ENCODE measurements at places on chromosomes 1 and 21.

DNA sequence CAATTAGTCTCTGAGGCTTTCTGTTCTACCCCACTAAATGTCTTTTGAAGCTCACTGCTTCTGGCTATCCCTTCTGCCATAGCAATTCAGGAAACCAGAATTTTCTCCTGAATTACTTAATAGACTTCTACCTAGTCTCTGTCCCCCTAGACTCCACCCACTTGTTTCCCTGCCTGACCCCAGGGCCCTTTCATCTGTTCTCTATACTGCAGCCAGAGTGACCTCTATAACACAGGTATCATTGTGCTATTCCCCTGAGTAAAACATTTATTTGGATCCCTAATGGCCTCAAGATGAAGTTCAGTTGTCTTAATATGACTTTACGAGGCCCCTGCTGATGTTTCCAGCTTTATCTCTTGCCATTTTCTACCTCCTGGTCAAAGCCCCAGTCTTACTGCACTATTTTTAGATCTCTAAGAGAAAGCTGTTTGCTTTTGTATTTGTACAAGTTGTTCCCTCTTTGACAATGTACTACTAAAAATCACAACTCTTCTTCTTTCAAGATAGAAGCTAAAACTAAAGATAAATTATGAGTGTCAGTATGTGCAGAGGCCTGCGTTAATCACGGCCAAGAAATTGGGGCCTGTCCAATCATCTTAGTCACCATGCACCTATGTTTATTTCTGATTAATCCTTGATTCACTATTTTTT, 54.5 kb downstream of the ATP1B1 start:
- no peak for DNase-seq

- no peak for DNase-seq
Observed at GRCh38 chr1:183922197-183922596, 115.3 kb downstream of the COLGALT2 start.

DNA sequence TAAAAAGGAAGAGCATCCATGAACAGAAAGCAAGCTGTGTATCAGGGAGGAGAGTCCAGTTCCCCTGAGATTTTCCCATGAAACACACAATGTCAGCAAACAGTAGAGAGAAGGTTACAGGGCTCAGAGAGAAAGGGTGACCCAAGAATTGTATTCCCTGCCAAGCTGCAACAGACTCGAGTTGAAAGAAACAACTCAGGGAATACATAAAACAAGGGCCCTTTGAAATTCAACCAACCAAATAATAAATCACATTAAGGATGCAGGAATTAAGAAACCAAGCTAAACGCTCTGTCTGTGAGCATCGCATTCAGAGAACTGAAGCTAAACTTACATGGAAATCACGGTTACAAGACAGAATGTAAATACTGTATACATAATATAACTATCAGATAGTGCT, 20.2 kb downstream of the S100A16 start:
- no peak for DNase-seq

DNA sequence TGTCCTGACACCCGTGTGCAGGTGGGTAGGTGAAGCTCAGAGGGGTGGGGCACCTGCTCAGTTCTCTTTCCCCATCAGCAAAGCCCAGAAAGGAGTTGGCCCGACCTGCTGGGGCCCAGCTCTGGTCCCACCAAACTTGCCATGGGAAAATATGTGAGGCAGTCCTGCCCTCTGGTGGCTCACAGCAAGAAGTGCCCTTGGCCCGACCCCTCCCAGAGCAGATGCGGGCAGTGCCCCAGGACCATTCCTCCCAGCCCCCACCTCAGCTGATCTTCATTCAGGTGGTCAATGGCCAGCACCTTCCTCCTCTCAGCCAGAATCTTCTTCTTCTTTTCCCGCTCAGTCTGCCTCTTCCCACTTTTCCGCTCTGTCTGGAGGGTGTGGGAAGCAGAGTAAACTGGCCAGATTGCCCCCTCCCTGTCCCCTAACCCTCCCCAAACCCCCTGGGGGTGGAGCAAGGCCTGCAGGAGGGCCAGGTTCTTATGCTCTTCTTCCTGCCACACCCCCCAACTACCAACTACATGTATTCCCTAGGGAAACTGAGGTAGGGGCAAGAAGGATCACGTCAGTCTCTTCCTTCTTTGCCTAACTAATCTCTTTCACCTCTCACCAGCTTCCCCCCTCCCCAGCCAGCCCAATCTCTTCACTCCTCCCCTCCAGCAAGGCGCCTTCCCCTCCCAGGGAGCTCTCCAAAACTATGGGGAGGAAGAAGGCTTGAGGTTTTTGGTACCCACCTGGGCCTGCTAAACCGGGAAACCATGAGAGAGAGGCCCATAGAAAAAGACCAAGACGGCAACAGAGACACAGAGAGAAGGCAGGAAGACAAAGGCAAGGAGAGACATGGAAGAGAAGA, 15.6 kb downstream of the TNNT2 start:
- DNase-seq, result no peak

- DNase-seq, result peak; percentile 20
Observed at GRCh38 chr1:68087184-68087583, 36.8 kb upstream of the DIRAS3 start.

GRCh38 chr1:164629971-164630370, 71.0 kb downstream of the PBX1 start:
- no peak for DNase-seq

DNA sequence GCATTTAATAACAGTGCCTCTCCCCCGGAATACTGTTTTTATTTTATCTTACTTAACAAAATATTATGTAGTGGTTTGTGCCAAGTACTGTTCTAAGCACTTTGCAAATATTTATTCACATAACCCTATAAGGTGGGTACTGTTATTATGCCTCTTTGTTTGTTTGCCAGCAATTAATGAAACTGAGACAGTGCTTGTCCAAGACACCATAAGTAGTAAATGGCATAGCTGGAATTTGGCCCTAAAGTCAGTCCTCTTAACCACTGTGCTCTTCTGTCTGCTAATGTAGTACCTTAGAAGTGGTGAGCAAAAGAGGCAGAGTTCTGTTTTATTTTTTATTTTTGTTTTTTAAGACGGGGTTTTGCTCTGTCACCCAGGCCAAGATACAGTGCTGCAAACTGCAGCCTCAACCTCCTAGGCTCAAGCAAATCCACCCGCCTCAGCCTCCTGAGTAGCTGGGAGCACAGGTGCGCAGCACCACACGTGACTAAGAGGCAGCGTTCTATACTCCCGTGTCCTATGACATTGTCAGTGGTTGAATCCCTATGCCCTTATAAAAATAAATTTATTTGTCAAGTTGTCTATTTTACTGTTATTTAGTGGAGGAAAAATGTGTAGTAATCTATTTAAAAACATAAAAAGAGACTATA, 165.8 kb downstream of the CLEC20A start:
- no peak for DNase-seq

GRCh38 chr1:13782634-13783360, 82.8 kb downstream of the PRDM2 start:
- no peak for DNase-seq

GRCh38 chr21:44847261-44848056, 26.0 kb downstream of the PTTG1IP start:
- no peak for DNase-seq

- DNase-seq, result no peak
Observed at GRCh38 chr1:221227872-221228337, 348.7 kb downstream of the HLX start.

- DNase-seq, result no peak
Observed at GRCh38 chr1:69991644-69992043, 213.7 kb downstream of the LRRC40 start.

GRCh38 chr21:18989953-18990495, 586.4 kb upstream of the TMPRSS15 start:
- DNase-seq, result no peak

DNA sequence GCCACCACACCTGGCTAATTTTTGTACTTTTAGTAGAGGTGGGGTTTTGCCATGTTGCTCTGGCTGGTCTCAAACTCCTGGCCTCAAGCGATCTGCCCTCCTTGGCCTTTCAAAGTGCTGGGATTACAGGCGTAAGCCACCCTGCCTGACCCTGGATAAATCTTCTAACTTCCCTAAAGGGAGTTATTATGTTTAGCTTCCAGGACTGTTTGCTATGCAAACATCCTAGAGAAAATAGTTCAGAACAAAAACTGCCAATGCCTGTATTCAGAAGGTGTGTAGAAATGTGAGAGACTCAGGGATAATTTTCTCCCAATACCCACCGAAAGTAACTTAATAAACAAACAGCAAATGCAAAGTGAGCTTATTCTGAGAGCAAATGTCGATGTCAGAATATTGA, 301.2 kb downstream of the TGFB2 start:
- DNase-seq, result no peak

GRCh38 chr1:118947003-118947765, 41.0 kb downstream of the TBX15 start:
- DNase-seq, result no peak

GRCh38 chr1:192702212-192702902, 66.4 kb downstream of the RGS13 start:
- peak; percentile 63 for DNase-seq

DNA sequence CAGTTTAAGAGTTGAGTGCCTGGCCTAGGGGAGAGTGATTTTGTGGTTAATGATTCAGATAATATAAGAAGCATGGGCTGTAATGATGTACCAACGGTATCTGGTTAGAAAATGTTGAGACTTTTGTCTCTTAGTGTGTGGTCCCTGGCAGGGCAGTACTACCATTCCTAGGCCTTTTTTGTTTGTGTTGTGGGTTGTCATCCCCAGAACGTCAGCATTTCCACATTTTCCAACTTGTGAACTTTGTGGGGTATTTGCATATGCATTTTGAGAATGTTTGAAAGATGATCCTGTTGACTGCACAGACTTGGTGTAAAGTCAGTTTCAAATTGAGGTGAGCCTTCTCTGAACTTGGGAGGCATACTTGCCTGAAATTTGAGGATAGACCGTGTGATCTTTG, 11.4 kb downstream of the NEK7 start:
- no peak for DNase-seq

DNA sequence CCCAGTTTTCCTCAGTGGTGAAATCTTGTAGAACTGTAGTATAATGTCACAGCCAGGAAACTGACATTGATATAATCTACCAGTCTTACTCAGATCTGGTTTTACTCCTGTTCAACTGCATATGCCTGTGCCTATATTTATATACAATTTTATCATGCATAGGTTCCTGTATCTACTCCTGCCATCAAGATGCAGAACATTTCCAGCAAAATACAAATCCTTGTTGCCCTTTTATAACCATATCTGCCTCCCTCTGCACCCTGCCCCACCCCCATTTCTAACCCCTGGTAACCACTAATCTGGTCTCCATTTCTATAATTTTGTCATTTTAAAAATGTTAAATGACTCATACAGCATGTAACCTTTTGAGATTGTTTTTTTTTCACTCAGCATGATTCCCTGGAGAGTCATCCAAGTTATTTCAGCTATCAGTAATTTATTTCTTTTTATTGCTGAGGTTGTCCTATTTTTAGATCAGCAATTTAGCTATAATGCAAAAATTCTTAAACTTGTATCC, 8.1 kb downstream of the UTP25 start:
- DNase-seq, result no peak

GRCh38 chr1:53575955-53576320, 116.7 kb downstream of the DMRTB1 start:
- no peak for DNase-seq

DNA sequence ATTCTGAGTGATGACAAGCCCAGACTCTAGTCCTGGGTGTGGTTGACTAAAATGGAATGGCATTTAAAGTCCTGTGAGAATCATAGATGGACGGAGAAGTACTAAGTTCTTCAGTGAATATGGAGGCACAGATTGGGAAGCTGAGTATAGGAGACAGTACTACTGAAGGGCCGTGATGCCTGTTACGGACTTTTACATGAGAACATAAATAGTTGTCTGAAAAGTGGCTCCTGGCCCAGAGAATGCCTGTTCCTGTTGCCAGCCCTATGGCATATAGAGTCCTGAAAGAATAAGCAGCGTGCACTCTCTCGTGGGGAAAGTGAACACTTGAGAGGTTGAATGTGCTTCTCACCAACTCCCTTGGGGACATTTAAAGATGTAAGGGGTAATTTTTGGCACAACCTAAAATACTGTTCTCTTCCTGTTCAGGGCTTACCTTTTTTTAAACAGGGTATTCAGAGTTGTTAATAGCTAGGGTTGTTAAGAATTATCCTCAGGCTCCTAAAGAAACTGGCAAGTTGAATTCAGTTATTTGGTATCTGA, 20.4 kb downstream of the CCT8 start:
- no peak for DNase-seq

DNA sequence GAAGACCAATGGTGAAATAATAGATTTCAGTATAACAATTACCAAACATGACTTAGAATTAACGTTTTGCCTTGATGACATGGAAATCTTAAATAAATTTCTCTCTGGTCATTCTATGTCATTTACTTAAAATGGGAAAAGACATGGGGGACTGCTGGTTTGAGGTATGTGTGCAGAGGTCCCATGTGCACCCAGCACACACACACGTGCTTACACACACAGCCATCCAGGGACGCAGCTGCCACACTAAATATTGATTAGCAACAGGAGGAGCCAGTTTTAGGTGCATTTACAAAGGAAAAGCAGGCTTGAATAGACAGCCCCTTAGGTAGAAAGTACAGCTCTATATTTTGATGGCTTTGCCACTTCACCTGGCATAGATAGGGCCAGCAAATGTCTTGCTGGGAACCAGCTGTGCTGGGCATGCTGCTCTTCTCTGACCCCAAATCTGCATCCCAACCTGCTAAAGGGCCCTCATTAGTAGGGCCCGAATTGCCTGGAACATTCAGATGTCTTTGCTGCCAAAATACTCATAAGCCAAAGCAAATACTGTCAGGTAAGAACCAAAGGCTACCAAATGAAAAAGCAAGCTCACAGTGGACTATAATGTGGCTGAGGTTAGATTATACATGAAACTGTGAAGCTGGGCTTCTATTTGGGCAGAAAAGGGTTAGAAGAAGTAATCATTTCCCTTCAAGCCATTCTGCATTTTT, 399.9 kb downstream of the HHAT start:
- DNase-seq, result no peak

- no peak for DNase-seq
Observed at GRCh38 chr1:2403273-2403672, 9.1 kb downstream of the PEX10 start.

DNA sequence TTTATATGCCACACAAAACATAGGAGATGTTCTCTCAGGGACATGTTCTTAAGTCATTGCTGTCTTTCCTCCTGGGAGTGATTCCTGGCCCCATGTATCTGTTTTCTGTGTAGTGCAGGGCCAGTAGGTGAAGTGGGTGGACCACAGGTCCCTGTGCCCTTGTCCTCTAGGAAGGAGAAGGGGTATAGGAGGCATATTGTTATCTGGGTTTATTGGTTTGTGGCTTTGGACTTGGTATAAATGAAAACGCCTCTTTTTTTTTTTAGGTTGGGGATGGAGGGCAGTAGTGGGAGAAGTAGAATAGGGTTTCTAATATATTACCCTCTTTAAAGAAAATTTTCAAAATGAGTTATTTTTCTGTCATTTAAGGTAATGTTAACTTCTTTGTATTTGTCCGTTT, 29.4 kb downstream of the DYRK1A start:
- DNase-seq, result no peak

- DNase-seq, result no peak
Observed at GRCh38 chr1:11690397-11691301, 861 bp upstream of the DRAXIN start.

DNA sequence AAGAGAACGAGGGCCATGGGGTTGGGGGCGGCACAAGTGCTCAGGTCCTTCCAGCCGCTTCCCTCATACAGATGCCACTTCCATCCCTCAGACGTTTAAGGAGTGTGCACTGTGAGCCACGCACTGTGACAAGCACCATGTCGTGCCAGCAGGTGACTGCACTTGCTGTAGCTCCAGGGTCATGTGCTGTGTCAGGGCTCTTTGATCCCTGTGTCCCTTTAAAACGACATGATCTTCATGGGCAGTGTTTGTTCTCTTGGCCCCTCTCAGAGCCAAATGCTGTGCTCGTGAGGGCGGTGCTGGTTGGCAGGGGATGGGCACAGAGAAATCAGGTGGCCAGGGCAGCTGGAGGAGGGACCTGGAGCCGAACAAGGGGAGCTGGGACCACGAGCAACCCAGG, 19.9 kb downstream of the IL10RB start:
- no peak for DNase-seq

All from non-pigmented ciliary epithelial cell (primary cell).